ENCODE measurements at places on chromosomes 3 and 15.

DNA sequence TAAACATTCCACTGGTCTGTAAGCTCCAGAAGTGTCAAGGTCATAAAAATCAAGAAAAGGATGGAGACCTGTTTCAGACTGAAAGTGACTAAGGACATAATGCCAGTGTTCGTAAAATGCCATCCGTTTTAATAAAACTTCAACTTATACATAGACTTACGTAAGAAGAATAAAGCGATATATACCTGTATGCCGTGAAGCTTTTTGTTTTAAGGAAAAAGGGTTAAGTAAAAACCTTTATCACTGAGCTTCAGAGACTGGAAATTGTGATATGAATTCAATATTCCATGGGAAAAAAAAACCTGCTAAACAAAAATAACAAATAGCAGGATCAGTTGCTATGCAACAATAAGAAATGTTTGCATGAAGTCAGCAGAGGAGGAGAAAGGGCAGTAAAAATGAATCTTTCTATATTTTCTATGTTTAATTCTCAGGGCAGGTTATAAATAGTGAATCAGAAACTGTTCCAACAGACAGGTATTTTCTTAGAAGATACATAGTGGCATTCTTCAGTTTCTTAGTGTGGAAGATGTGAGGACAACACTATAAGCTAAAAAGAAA lies 42.5 kb downstream of the CHSY1 start:
- DNase-seq: no peak

DNA sequence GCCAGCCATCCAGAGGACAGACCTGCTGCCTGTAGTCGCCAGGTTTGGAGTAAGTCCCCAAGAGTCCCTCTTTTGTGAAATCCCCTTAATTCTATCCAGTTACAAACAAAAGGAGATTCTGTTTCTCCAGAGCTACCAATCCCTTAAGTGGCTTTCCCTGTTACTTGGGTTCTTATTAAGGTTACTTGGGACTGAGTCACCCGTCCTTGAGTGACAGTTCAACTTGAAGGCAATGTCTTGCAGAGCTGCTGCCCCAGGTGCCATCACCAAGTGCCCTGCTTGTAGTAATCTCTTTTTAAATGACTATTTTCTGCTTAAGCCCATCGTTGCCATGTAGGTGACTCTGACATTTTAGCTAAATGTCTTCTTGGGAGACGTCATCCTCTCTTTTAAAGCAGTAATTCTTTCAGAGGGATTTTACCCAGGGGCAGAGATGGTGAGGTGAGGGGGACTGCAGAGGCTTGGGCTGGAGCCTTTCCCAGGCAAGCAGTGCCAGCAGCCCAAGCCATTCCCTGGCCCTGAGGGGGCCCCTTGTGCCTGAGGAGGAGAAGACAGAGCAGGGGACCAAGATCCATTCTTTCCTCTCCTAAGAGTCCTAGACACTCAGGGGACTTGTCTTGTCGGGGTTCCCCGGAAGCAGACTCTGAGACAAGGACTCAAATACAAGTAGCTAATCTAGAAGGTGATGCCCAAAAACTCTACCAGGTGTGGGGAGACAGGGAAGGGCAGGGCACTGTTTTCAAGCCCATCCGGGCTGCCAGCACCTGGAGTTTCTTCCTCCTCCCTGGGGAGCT lies 253.7 kb downstream of the PLCL2 start:
- DNase-seq: no peak

GRCh38 chr3:88105325-88105724 lies 44.4 kb upstream of the C3orf38 start:
- peak; percentile 68 for DNase-seq

DNA sequence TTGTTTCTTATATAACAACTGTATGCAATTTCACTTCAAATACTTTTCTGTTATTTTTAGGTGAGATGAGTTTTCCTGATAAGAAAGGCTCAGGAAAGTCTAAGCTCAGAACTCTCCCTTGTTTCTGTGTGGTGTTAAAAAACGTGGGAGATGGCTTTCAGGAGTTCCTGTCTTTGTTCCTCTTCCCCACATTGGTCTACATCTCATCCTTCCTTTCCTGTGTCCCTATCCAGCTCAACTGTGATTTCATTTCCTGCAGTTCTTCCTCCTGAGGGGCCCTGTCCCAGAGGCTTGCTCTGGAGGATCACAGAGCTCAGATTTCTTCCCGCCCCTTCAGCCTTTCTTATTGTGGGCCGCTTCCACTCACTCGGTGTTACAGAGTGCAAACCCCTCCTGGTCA lies 11.2 kb downstream of the SEC13 start:
- DNase-seq: no peak

GRCh38 chr3:44016818-44017217 lies 224.9 kb upstream of the TOPAZ1 start:
- no peak for DNase-seq

DNA sequence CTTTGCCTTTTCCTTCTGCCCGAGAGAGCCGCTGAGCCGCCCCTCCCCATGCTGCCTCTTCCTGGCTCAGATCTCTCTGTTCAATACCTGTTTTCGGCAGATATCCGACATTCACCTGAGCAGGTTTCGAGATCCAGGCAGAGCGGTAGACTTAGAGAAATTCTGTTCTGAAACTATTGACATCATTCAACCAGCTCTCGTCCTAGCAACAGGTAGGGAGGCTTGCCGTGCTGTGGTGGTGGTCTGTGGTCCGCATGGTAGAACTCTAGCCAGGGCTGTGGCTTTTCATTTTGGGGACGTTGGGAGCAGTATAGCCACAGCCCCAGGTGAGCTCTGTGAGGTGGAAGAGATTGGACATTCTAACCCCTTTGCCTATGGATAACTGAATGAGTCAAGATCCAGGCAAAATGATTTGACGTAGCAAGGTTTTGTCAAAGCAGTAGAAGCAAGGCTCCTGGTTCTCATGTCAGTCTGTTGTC lies 810 bp downstream of the TMEM62 start:
- DNase-seq: no peak

DNA sequence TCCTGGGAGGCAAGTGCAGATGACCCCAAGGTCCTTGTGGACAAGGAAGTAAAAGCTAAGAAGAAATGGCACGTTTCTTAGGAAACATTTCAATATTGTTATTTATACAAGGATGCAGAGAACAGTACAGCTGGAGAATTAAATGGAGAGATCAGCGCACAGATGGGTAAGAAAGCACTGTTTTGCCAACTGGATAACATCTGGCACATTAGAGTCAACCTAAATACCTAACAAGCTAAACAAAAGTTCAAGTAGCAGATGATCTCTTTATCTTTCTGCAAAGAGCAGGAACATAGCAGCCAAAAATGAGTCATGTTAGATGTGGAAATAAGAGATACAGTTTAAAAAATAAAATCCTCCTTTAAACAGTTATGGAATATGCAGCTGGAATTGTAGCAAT lies 15.7 kb upstream of the DPPA4 start:
- no peak for DNase-seq

DNA sequence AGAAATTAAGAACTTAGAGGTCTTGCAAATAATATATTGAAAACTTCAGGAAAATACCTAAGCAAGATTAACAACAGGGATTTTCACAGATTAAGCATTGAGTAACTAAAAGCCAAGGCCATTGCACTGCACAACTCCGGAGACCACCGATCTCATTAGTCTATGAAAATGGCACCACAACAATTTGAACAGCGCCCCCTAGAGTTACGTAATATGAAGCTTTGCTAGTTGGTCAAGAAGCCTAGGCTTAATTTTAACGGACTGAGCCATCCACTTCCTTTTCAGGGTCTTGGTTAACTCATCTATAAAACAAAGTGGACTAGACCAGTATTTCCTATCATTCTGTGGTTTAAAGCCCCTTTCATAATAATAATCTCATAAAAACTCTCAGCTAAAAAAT lies 24.8 kb downstream of the TMEM212 start:
- DNase-seq: no peak

DNA sequence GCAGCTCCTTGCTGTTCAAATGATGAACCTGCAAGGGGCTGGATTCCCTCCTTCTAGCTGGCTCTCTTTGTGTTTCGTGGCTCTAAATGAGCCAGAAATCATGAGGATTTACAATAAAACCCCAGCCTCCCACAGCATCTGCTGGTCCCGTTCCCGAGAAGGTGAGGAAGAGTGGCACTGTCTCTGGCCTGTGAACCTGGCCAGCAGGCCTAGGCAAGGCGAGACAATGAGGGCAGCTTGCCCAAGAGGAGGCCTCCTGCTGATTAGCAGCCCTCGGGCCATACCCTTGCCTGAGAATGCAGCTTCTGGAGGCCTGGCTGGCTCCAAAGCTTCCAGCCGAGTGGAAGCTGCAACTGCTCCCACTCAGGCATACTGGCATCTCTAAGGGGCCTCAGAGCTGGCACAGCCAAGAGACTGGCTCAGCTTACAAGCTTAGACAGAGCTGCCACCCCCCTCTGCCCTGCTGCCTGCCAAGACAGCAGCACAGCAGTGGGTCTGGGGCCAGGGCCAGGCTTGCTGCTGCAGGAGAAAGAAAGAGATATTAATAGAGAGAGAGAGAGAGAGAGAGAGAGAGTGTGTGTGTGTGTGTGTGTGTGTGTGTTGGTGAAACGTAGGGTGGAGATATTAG lies 76.5 kb downstream of the HMG20A start:
- DNase-seq: no peak

DNA sequence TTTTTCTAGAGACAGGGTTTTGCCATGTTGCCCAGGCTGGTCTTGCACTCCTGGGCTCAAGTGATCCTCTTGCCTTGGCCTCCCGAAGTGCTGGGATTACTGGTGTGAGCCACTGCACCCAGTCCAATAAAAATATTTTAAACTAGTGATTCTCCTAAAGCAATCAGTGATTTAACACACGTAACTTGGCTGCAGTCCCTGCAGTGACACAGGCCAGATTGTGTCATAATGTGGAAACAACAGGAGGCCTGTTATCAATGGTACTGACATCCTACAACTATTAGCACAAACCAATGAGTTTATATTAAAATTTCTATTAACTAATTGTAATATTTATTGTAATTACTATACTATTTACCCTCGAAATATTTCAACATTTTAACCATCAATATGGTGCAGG lies 1.6 kb upstream of the SEC61A1 start:
- DNase-seq: no peak

GRCh38 chr15:94924971-94925598 lies 693.7 kb downstream of the MCTP2 start:
- DNase-seq: peak; percentile 76

DNA sequence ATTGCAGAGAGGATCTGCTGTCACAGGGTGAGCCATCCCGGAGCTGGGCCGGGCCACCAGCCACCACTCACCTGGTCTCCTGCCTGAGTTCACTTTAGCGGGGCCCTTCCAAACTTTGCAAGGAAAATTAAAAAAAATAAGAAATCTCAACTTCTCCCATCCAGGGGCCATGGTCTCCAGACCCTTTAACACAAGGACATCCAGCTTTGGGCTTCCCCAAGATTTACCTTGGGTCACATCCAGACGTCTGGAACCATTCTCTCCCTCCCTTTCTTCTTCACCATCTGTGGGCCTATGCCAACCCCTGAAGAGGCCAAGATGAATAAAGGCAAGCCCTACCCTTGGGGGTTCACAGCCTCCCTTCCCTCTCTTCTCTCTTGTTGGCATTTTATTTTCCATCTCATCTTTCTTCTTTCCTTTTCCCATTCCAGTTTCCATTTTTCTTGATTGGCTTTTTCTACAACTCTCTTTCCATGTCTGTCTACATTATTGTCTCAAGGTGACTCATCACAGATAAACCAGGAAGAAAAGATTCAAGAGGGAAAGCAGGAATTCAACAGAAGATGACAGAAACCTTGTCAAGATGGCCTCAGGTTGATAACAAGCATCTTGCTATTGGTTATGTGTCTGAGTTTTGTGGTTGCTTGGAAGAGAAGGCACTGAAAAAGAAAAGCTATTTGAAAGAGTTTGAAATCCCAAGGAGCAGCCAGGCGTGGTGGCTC lies 49.5 kb downstream of the ITGA11 start:
- DNase-seq: no peak

DNA sequence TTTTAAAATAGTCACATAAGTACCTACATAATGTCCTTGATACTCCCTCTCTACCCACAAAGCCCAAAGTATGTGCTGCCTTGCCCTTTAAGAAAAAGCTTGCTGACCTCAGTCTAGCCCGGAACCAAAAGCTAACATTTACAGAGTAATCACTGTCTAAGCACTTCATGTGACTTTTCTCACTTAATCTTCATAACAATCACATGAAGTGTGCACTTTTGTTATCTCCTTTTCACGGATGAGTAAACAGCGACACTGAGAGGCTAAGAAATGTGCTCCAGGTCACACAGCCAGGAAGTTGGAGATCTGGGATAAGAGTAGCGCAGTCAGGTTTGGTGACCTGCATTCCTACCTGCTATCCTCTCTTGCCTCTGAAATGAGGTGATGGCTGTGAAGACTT lies 194.0 kb downstream of the ITPR1 start:
- no peak for DNase-seq

GRCh38 chr3:58204720-58205119 lies 6.1 kb downstream of the DNASE1L3 start:
- no peak for DNase-seq

DNA sequence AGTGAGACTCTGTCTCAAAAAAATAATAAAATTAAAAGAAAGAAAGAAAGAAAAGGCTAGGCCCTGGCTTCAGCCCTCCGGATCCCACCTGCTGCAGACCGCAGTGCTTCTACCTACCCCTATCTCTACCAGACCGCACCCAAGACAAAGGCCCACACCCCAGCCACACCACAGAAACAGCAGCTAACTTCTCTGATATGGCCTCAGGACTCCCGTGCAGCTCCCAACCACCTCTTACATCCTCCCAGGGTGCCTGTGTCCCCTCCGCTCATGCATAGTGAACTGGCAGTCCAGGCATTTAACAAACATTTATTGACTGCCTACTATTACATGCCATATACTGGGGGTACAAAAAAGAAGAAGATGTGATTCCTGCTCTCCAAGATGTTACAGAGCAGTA lies 6.9 kb upstream of the HTR3C start:
- DNase-seq: no peak

- peak; percentile 79 for DNase-seq
These were observed 147.3 kb upstream of the UBE2E2 start for GRCh38 chr3:23055733-23056376.

- DNase-seq: no peak
These were observed 217.3 kb downstream of the SNRPN start for GRCh38 chr15:25171856-25172687.

DNA sequence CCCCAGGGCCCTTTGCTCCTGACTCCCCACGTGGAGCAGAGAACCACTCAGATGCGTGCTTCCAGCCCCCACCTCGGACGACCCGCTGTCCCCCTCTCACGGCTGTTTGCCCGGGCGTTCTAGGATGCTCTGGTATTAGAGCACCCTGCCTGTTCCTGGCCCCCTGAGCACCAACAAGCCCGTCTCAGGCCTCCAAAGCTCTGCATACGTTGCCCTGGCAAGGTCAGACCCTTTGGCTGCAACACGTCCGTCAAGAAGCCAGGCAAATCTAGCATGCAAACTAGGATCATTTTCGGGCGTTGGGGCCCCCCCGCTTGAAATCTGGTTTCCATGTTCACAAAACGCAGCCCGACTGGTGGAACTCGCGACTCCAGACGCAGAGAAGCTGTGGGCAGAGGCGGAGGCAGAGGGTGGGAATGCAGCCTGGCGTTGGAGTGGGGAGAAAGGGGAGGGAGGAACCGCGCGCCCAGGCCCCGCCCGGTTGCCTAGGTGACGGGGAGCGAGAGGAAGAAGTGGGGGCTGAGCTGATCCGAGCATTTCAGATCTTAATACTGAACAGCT lies 86.2 kb upstream of the PIAS1 start:
- peak; percentile 30 for DNase-seq

GRCh38 chr3:116188231-116188785 lies 257.0 kb downstream of the LSAMP start:
- DNase-seq: no peak

GRCh38 chr3:54180921-54181320 lies 58.6 kb downstream of the CACNA2D3 start:
- DNase-seq: no peak
